ENCODE measurements at places on chromosomes 5 and 9. TPM values are rescaled to one million over a fixed set of nuclear protein-coding genes. Genes with fewer than 3 reads are reported as not detected.
A peak's percentile ranks its signal among the peaks of the same experiment; 100 is the strongest.

C9orf152 gene
- total RNA-seq: not detected

ADGRD2 gene
- total RNA-seq: not detected

- H3K36me3 ChIP-seq: no peaks in the 10 kb centered on the region
- H3K4me3 ChIP-seq: no peak overlapping the region
- peaks cover 6% of the 10 kb centered on the region for H3K27me3 ChIP-seq
- H3K27ac ChIP-seq: no peak overlapping the region
- H3K4me1 ChIP-seq: no peaks in the 10 kb centered on the region
Measured at GRCh38 chr5:39412721-39413394, 11.9 kb downstream of the DAB2 start.

- H3K27ac ChIP-seq: no peak overlapping the region
- no peaks in the 10 kb centered on the region for H3K36me3 ChIP-seq
- H3K27me3 ChIP-seq: no peaks in the 10 kb centered on the region
- no peak overlapping the region for H3K4me3 ChIP-seq
Measured at GRCh38 chr5:133902511-133903118, 65.8 kb downstream of the C5orf15 start.

- DNase-seq: no peak
- H3K4me3 ChIP-seq: peak overlapping the region; percentile 89
- H3K36me3 ChIP-seq: no peaks in the 10 kb centered on the region
- H3K27me3 ChIP-seq: no peaks in the 10 kb centered on the region
Measured at GRCh38 chr5:148828511-148829247, 2.3 kb downstream of the ADRB2 start.

GRCh38 chr5:169869066-169869465 lies 111.2 kb downstream of the INSYN2B start:
- H3K4me1 ChIP-seq: no peaks in the 10 kb centered on the region
- H3K36me3 ChIP-seq: peaks cover 75% of the 10 kb centered on the region
- H3K27me3 ChIP-seq: no peaks in the 10 kb centered on the region
- H3K27ac ChIP-seq: no peak overlapping the region

DNA sequence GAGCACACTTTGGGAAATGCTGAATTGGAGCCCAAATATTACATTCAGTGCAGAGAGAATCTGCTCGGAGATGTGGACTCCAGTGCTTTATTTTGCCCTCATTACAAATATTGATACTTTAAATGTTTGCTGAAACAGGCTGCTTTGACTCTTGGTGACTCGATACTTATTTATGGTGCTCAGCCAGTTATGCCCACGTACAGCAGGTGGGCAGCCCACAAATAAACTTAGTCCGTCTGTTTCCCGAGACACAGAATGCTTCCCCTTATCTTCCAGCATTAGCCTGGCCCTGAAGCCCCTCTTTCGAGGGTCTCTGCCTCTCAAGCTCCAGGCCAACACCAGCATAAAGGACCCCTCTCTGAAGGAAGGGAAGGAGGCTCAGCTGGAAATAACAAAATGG lies 158.7 kb downstream of the SMARCA2 start:
- H3K27me3 ChIP-seq: no peaks in the 10 kb centered on the region
- no peak for DNase-seq
- H3K4me3 ChIP-seq: no peak overlapping the region
- H3K36me3 ChIP-seq: peaks cover 63% of the 10 kb centered on the region
- no peak overlapping the region for H3K27ac ChIP-seq
- H3K4me1 ChIP-seq: no peaks in the 10 kb centered on the region

- peaks cover 87% of the 10 kb centered on the region for H3K4me1 ChIP-seq
- H3K4me3 ChIP-seq: no peak overlapping the region
- no peaks in the 10 kb centered on the region for H3K27me3 ChIP-seq
Measured at GRCh38 chr5:89275066-89275855, 392.3 kb upstream of the MEF2C start.

DNA sequence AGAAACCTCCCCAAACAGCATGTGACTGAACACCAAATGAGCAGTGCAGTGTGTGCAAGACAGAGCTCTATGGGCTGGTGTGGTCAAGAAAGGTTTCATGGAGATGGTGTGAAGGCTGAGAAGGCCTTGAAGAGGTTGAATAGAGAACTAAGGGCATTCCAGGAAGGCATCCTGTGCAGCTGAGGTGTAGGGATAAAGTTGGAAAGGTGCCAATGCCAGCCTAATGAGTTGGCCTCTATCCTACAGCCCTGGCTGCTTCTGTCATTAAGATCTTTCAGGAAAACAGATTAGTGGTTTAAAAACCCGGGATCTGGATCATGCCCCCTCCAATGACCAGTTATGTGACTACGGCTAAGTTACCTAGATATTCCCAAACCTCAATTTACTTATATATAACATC lies 4.0 kb downstream of the HDAC3 start:
- peaks cover 49% of the 10 kb centered on the region for H3K36me3 ChIP-seq
- peaks cover 32% of the 10 kb centered on the region for H3K4me1 ChIP-seq
- no peaks in the 10 kb centered on the region for H3K27me3 ChIP-seq
- no peak overlapping the region for H3K27ac ChIP-seq
- no peak for DNase-seq
- H3K4me3 ChIP-seq: no peak overlapping the region

- H3K4me3 ChIP-seq: no peak overlapping the region
- no peaks in the 10 kb centered on the region for H3K27me3 ChIP-seq
- H3K4me1 ChIP-seq: peaks cover 62% of the 10 kb centered on the region
Measured at GRCh38 chr9:92749071-92749933, 15.3 kb downstream of the BICD2 start.

DNA sequence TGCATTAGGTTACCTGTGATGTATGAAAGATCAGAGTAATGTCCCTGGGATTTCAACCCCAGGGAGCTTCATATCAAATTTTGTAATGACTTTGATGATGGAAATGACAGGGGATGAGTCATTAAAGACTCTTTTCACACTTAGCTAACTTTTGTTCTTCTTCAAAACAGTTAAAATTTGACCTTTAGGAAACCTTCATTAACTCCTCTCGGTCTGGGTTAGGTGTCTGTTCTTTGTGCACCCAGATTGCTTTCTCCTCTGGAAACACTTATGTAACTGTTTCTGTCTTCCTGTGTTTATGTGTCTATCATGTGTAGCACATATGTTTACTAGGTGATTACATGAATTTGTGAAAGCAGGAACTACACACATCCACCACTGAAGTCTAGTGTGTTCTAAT lies 1.6 kb downstream of the SRFBP1 start:
- H3K36me3 ChIP-seq: peaks cover 18% of the 10 kb centered on the region
- peak overlapping the region; percentile 95 for H3K27ac ChIP-seq
- DNase-seq: no peak
- peaks cover 46% of the 10 kb centered on the region for H3K4me1 ChIP-seq
- H3K4me3 ChIP-seq: peak overlapping the region; percentile 98
- peaks cover 3% of the 10 kb centered on the region for H3K27me3 ChIP-seq
